ENCODE measurements at places on chromosomes 13 and 19.

GRCh38 chr13:44565881-44566280 lies 10.2 kb downstream of the TSC22D1 start:
- DNase-seq = no peak

GRCh38 chr13:28510066-28510465 lies 15.1 kb upstream of the FLT1 start:
- DNase-seq = no peak

DNA sequence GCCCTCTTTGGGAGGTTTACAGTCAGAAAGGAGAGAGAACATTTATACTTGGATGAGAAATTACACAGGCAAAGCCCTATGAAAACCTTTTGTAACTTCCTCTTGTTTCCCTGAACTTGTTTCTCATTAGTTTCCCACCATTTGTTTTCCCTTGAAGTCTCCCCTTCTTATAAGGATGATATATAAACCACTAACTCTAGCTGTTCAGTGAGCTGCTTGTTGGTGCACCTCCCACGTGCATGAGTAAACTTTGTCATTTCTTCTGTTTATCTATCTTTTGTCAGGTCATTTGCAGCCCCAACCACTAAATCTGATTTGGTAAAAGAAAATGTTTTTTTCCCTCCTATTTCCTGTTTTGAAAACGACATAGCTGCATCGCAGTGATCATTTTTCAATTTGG lies 919.9 kb downstream of the SLITRK1 start:
- DNase-seq = no peak

DNA sequence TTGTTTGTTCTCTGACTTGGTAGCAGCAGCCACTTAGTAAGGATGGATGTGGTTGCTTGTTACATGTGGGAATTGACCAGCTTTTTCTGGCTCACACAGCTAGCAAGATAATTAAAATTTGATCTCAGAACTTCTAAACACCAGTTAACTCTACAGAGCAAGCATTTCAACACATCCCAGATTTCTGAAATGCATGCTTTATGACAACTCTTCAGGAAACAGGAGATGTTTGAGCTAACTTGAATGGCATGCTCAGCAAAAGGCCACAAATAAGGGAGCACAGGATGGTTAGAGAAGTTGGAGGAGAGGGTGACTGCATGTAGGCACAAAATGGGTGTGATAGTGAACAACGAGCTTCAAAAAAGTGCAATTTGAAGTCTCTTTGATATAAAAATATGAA lies 167.1 kb upstream of the SPRY2 start:
- DNase-seq = no peak

GRCh38 chr19:40266119-40266518 lies 19.0 kb downstream of the AKT2 start:
- no peak for DNase-seq

GRCh38 chr19:35214766-35215422 lies 13.6 kb downstream of the FAM187B start:
- no peak for DNase-seq

DNA sequence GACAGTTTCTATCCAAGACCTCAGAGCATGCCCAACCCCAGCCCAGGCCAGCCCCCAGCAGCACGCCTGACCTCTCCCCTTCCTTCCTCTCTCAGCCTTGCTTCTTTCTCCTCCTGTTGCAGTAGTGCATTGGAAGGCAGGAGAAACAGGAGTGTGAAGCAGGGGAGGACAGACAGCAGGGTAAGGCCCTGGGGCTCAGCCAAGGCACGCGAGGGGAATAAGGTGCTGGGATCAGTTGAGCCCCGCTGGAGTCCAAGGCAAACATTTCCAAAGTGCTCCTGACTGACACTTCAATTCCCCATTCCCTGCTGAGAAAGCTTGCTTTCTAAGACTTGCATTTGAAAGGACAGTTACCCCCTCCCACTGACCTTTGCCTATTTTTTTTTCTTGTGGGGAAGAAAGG lies 73.1 kb upstream of the OLFM4 start:
- DNase-seq = no peak

- DNase-seq = peak; percentile 80
Observed at GRCh38 chr19:39407660-39408391, 1.2 kb downstream of the ZFP36 start.

DNA sequence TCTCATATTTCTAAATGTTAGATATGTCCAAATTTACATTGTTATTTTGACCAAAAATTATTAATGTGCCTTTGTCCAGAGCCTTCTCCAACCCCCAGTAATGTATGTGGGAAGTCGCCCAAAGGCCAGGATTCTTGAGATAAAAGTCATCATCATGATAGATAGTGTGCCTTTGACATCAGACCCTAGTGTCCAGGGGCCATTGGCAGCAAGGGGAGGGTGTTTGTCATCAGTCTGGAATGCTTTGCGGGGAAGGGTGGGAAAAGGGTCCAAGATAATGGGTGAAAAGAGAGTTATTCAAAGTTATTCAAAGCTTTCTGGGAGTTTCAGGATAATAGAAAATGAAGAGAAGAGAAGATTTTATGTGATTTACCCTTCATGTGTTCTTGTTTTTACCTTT lies 909.5 kb upstream of the GPC6 start:
- no peak for DNase-seq

DNA sequence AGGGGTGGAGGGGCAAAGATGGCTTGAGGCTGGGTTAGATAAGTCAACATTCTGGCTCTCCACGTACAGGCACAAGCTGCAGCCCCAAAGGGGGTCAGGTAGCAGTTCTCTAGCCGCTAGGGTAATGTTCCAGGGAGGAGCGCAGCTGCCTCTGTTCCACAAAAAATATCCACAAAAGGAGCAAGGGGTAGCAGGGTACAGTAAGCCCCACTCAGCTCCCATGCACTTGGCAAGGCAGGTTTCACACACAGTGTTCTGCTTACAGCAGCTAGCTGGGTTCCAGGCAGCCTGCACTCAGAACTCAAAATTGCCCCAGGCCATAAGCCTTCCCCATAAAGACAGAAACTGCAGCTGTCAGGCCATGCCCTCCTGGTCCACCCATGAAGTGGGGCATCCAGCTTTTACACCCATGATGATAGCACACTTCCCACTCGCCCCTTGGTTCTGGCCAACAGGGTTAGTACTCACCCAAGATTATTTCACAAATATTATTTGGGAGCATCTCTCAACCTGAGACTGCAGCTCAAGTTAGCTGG lies 130.0 kb downstream of the CYSLTR2 start:
- no peak for DNase-seq

DNA sequence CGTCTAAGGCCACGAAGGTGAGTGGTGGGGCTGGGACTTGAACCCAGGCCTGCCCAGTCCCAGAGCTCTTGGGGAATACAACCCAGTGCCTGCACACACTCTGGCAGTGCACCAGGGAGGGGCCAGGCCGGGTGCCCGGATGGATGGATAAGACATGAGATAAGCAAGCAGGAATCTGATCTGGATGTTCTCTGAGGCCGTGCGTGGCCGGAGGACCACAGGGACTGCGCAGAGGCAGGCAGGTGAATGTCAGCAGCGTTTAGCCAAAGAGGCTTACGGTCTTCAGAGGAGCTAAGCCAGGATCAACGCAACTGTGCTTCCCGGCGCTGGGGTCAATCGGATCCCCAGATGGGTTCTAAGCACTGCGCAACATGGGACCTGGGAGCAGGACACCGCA lies 1.5 kb downstream of the ZNF787 start:
- DNase-seq = no peak

DNA sequence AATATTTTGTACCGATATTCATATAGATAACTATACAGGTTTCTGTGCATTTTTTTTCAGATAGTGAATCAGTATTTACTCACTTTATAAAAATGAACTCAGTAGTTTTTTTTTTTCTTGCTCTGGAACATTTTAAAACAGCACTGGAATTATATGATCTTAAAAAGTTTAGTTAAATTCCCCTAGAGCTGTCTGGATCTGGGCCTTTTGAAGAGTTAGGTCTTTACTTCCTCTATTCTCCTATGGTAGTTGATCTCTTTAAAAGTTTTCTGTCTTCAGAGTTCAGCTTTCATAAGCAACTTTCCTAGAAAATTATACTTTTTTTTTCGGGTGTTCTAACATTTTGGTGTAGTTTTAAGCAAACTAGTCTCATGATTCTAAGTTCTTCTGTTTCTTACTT lies 21.8 kb upstream of the RBM26 start:
- no peak for DNase-seq

GRCh38 chr19:49362048-49362928 lies at the start of gene TEAD2:
Gene TEAD2, minus strand, starts transcription at chr19:49362416. Its CDS starts 2,341 bp downstream, at chr19:49360075.
- peak; percentile 16 for DNase-seq

- no peak for DNase-seq
Observed at GRCh38 chr13:73993661-73994060, 140.5 kb downstream of the KLF12 start.

GRCh38 chr19:42475366-42475765 lies 32.6 kb upstream of the CXCL17 start:
- DNase-seq = no peak

DNA sequence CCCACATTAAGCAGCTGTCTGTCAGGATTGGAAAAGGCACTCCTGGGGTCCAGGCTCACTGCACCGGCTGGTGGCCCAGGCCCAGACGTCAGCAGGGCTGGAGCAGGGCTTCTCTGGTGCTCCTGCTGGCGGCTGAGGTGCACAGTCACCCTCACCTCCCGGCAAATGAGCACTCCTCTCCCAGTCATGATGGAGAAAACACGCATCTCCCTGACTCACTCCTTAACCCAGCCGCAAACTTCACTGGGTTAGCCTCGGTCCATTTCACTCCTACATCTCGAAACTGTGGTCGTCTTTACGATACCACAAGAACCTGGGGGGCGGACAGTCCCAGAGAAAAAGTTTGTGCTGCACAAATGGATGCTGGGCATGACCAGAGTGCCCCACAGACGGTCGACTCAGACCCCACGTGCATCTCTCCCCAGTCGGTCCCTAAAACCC lies 3.3 kb upstream of the RASA3 start:
- no peak for DNase-seq

All from CD4-positive, alpha-beta T cell treated with Interleukin-17A for 4 hours (primary cell).